Glutamatergic neuron (in vitro differentiated cells): ENCODE measurements at places on chromosomes 7 and 10. TPM values are rescaled to one million over a fixed set of nuclear protein-coding genes. Genes with fewer than 3 reads are reported as not detected.

ADAM22 gene
- total RNA-seq = 91.9 TPM

DNA sequence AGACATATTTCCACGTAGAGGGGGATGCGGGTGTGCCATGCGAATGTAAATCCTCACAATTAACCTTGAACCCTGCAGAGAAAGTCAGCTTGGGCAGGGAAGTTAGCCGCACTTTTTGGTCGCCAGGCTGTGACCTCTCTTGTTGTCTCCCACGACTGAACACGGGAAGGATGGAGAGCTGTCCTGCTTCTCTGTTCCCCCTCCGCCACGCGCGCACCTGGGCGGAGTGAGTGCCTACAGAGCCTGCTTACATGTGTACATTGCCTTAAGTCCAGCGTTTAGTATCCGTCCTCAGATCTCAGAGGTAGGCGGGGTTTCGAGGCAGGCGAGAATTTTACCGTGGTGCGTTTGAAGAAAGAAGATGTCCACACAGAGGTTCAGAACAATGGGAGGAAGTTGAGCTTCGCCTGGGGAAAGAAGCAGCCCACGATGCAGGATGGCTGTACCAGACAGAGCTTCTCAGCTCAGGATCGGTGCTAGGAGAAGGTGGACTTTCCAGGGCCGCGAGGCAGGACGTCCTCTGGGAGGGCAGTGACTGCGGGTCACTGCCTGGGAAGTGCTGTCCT lies 482 bp upstream of the ERCC6 start:
- peaks cover 3% of the 10 kb centered on the region for H3K27me3 ChIP-seq
- DNase-seq = peak; percentile 32
- peak overlapping the region; percentile 56 for H3K27ac ChIP-seq
- peaks cover 4% of the 10 kb centered on the region for H3K4me1 ChIP-seq

ODAD2 gene
- not detected for total RNA-seq

DNA sequence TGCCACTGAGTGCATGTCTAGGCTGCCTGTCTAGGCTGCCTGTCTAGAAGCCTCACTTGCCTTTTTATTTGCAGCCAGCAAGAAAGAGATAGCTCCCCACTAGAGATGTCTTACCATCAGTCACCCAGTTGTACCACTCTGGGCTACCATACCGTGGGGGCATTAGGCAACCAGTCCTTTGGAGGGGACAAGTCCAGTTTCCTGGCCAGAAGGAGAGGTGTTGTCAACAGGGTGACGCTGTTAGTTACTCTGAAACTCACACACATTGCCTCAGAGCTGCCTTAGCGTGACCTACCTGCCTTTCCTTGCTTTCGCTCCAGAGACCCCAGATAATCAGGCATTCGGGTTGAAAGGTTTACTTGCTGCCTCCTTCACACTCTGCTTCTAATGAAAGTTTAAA lies 155.4 kb downstream of the CELF2 start:
- no peaks in the 10 kb centered on the region for H3K27me3 ChIP-seq
- no peak for DNase-seq
- H3K4me1 ChIP-seq = peaks cover 9% of the 10 kb centered on the region
- no peaks in the 10 kb centered on the region for H3K36me3 ChIP-seq
- no peak overlapping the region for H3K27ac ChIP-seq
- no peak overlapping the region for H3K4me3 ChIP-seq

GRCh38 chr10:90407131-90407530 lies 450.7 kb downstream of the HTR7 start:
- H3K27ac ChIP-seq = no peak overlapping the region
- no peaks in the 10 kb centered on the region for H3K27me3 ChIP-seq
- H3K4me1 ChIP-seq = no peaks in the 10 kb centered on the region
- H3K4me3 ChIP-seq = no peak overlapping the region
- DNase-seq = no peak

BTBD16 gene
- total RNA-seq = 0.98 TPM

HGF gene
- not detected for total RNA-seq

SLC26A5 gene
- total RNA-seq = not detected

- H3K27ac ChIP-seq = no peak overlapping the region
- H3K27me3 ChIP-seq = peaks cover 8% of the 10 kb centered on the region
- peaks cover 8% of the 10 kb centered on the region for H3K36me3 ChIP-seq
These were observed 49.3 kb upstream of the ZNF716 start for GRCh38 chr7:57400531-57401155.

IKZF1 gene
- 1.1 TPM for total RNA-seq

ELN gene
- total RNA-seq = 3.7 TPM

DNA sequence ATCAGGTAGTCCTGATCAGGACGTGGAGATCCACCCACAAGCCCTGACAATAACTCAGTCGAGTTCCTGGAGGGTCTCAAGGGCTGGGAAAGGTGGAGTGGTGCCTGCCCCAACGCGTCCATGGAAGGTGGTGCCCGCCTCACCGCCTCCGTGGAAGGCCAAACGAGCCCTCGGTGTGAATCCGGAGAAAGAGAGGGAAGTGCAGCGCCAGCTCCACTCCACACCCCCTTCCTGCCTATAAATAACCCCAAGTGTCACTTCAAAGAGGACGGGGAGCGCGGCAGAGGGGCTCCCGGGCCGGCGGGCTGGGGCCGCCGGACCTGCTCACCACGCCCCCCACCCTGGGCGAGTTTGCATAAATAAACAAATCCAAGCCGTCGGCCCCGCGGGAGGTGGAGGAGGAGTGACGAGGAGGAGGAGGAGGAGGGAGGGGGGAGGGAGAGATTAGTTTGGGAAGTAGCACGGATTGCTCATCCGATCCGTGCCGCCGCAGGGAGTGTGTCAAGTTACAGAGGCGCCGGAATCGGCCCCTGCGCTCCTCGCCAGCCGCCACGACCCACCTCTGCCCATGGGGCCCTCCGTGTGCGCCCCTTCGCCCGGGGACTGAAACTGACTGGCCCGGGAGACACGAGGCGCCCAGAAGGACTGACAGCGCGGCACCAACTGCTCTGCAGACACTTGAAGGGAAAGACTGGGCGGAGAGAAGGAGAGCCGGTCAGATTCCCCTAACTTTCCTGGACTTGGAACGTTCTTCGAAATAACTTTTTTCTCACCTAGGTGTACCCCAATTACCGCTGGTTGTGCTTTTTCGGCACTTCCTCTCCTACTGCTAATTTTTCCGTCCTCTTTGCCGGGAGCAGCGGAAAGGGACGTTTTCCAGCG lies at the start of gene COL13A1:
Gene COL13A1, plus strand, starts transcription at position 473 of the 882 bp plus-strand sequence. CDS start 518 bp downstream, outside the sequence.
- H3K4me1 ChIP-seq = peaks cover 25% of the 10 kb centered on the region
- H3K36me3 ChIP-seq = peaks cover 4% of the 10 kb centered on the region
- H3K27ac ChIP-seq = no peak within 1 kb of the TSS
- no peak for DNase-seq
- peaks cover 15% of the 10 kb centered on the region for H3K27me3 ChIP-seq

FXYD4 gene
- total RNA-seq = not detected

DNA sequence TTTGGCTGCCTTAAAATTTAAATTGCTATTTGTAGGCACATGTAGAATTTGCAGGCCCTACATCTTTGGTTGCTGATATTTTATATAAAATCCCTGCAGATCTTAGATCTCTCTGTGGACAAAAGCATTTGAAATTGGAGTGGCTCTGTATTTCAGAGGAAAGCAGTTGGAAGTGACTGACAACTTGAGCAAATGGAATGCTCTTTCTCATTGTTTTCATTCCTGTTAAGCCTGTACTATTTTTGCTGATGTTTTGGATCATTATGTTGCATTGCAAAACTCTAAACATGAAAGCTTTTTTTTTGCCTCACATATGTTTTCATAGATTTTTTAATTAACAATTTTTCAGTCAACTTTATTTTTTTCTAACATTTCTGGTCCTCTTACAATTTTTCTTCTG lies 251.2 kb upstream of the MDFIC start:
- H3K27me3 ChIP-seq = peaks cover 2% of the 10 kb centered on the region
- H3K4me3 ChIP-seq = no peak overlapping the region
- no peak overlapping the region for H3K27ac ChIP-seq
- H3K4me1 ChIP-seq = no peaks in the 10 kb centered on the region
- no peak for DNase-seq

TMEM176A gene
- total RNA-seq = 1.3 TPM

DNA sequence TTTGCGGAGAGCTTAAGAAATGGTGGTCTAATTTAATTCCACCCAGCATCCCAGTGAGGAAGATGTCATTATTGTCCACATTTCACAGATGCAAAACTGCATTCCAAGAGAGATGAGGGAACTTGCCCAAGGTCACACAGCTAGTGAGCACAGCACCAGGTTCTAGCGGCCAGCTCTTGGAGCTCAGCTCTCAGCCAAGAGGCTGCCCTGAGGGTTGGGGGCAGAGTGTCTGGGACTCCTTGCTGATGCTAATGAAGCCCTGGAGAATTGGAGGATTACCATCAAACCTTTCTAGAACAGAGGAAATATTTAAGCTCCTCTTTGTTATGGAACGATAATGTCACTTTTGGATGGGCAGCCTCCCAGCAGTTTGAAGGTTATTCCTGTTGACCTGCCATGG lies 48.0 kb downstream of the PLPP4 start:
- peaks cover 9% of the 10 kb centered on the region for H3K4me1 ChIP-seq
- no peak overlapping the region for H3K27ac ChIP-seq
- no peaks in the 10 kb centered on the region for H3K36me3 ChIP-seq
- peak; percentile 32 for DNase-seq

- peaks cover 47% of the 10 kb centered on the region for H3K4me1 ChIP-seq
- DNase-seq = no peak
- no peak overlapping the region for H3K4me3 ChIP-seq
- H3K36me3 ChIP-seq = no peaks in the 10 kb centered on the region
- peaks cover 6% of the 10 kb centered on the region for H3K27me3 ChIP-seq
These were observed 157.5 kb downstream of the CHN2 start for GRCh38 chr7:29352041-29352440.

- no peak for DNase-seq
- no peak overlapping the region for H3K4me3 ChIP-seq
- no peaks in the 10 kb centered on the region for H3K36me3 ChIP-seq
These were observed 42.5 kb downstream of the STEAP1B start for GRCh38 chr7:22457471-22457870.

DNA sequence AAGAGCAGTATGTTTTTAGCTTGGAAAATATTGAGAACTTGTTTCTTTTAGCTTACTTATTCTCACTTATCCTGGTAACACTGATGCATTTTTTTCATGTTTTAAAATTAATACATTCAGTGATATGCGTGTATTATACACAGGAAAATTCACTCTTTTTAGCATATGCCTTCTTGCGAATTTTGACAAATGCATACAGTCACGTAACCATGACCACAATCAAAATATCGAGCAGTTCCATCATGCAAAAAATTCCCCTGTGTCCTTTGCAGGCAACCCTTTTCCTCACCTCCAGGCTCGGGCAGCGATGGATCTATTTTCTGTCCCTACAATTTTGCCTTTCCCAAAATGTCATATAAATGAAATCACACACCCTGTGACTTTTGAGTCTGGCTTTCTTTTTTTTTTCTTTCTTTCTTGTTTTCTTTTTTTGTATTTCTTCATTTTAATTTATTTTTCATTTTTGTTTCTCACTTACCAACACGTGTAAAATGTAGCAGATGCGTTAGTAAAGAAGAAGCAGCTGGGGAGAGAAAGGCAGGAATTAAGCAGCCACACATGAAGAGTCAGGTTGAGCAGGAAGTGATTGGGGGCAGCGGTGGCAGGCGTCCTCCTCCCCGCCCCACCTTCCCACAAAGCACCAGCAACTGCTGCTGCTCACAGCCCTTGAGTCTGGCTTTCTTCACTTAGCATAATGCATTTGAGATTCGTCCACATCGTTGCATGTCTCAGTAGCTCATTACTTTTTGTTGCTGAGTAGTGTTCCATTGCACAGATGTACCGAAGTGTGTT lies 29.9 kb downstream of the ADRB1 start:
- H3K27me3 ChIP-seq = no peaks in the 10 kb centered on the region
- H3K36me3 ChIP-seq = no peaks in the 10 kb centered on the region
- H3K27ac ChIP-seq = no peak overlapping the region
- H3K4me1 ChIP-seq = no peaks in the 10 kb centered on the region

DNA sequence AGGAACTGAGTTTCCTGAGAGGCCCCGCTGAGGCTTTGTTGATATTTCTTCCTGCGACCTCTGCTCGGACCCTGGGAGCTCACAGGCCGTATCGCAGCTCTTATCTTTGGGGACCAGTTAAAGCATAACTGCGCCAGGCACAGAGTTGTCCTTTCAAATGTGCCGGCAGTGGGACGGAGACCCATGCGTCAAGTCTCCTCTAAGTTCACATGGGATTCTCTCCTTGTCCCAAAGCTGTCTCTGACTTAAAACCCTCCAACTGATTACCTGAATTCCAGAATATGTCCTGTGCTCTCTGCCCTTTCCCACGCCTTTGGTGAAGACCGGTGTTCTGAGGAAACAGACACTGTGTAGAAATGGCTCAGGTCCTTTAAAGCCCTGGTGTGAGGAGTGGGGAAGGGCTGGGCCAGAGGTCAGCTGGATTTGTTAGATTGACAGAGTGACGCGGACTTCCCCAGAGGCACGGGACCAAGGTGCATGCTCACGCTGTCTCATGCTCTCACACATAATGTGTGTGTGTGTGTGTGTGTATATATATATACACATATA lies 169.8 kb downstream of the EGFR start:
- H3K27me3 ChIP-seq = peaks cover 2% of the 10 kb centered on the region
- no peak for DNase-seq
- H3K4me3 ChIP-seq = no peak overlapping the region
- H3K27ac ChIP-seq = no peak overlapping the region

GRCh38 chr7:126657599-126658358 lies 595.0 kb downstream of the GRM8 start:
- H3K4me1 ChIP-seq = no peaks in the 10 kb centered on the region
- H3K27ac ChIP-seq = no peak overlapping the region
- no peak overlapping the region for H3K4me3 ChIP-seq
- H3K27me3 ChIP-seq = no peaks in the 10 kb centered on the region
- H3K36me3 ChIP-seq = no peaks in the 10 kb centered on the region

HEPACAM2 gene
- not detected for total RNA-seq

PPP3CB gene
- 67.9 TPM for total RNA-seq

GRCh38 chr10:44993226-44993921 lies 7.3 kb upstream of the ZNF22 start:
- DNase-seq = no peak
- H3K36me3 ChIP-seq = peaks cover 21% of the 10 kb centered on the region
- no peak overlapping the region for H3K27ac ChIP-seq
- H3K4me3 ChIP-seq = no peak overlapping the region
- H3K27me3 ChIP-seq = peaks cover 9% of the 10 kb centered on the region

DNA sequence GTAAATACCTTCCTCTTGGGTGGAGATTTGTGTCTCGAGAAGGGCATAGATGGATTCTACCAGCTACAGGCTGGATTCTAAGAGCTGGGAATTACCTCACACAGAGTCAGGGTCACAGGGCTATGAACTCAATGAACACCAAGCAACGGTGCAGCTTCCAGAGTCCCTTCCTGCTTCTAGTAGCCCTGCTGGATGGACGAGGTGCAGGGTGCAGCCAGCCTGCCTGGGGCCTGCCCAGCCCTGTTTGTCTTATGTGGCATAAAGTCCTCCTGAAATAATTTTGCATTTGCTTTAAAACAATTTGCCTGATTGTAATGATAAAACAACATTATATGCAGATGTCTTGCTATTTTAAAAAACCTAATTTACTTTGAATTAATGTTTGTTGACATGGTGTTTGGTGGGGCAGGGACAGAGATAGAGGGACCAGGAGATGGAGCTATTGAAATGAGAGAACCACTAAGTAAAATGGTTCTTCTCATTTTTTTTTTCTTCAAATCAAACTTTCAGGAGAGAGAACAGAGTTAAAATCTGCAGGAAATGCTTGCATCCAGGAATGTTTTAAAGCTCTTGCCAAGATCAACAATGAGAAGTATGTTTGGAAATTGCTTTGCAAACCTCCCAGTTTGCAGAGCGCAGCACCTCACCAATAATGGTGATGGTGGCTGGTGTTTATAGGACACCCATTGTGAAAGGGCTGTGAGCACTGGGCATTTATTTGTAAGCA lies 305.4 kb upstream of the PODXL start:
- DNase-seq = no peak
- no peaks in the 10 kb centered on the region for H3K4me1 ChIP-seq
- H3K4me3 ChIP-seq = no peak overlapping the region
- H3K27ac ChIP-seq = no peak overlapping the region
- no peaks in the 10 kb centered on the region for H3K27me3 ChIP-seq
- H3K36me3 ChIP-seq = no peaks in the 10 kb centered on the region
